ENCODE measurements at places on chromosomes 2 and 18. TPM values are rescaled to one million over a fixed set of nuclear protein-coding genes. Genes with fewer than 3 reads are reported as not detected.
A peak's percentile ranks its signal among the peaks of the same experiment; 100 is the strongest.

DNA sequence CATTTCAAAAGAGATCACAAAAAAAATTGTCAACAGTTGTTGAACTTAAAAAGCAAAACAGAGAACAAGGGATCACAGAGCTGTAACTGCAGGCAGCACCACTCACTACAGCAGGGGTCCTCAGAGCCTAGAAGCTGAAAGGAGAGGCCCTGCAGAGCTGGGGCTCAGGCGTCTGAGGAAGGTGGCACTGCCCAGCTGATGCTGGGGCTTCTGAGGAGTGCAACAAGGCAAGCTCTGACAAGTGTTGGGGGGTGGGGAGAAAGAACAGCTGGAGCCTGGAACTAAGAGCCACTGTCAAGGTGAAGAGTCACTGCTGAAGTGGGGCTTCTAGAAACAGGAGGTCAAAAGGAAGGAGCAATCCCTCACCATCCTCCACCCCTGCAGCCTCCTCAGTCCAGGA, 46.2 kb downstream of the FTCDNL1 start:
- DNase-seq = no peak

DNA sequence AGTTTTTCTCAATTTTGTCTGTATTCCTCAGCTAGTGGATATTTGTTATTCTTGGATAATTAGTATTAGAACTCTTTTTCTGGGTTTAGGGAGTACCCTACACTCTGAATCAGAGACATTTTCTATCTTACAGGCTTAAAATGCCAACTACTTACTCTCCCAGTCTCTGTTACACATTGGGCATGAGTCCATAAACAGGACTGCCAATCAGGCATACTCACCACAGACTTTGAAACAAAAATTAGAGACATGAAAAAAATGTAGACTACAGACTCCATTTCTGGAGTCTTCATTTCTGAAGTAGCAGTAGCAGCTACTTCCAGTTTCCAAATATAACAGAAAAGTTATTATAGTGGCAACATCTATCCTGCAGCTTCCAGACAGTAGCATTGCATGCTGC, 279.7 kb downstream of the MBD5 start:
- DNase-seq = no peak

- no peak for DNase-seq
These were observed 81.1 kb upstream of the GLI2 start for GRCh38 chr2:120654381-120655134.

GRCh38 chr2:239015901-239016675, 168.2 kb downstream of the TWIST2 start:
- DNase-seq = no peak

GRCh38 chr2:3553946-3554345, 4.2 kb downstream of the RNASEH1 start:
- no peak for DNase-seq

Gene EDAR
- 1.0 TPM for total RNA-seq

Gene SIGLEC15
- total RNA-seq = 41.1 TPM

- DNase-seq = no peak
These were observed 157.4 kb upstream of the TWIST2 start for GRCh38 chr2:238690511-238690910.

- DNase-seq = peak; percentile 79
These were observed 183.0 kb downstream of the MREG start for GRCh38 chr2:215830304-215830703.

- DNase-seq = no peak
These were observed 110.8 kb upstream of the KCNJ3 start for GRCh38 chr2:154587739-154588138.

GRCh38 chr2:43285987-43286386, 59.6 kb upstream of the ZFP36L2 start:
- DNase-seq = no peak

Gene ST6GAL2
- 4.5 TPM for total RNA-seq

Gene KRTCAP3
- 8.1 TPM for total RNA-seq

Gene C2orf92
- total RNA-seq = 0.96 TPM

DNA sequence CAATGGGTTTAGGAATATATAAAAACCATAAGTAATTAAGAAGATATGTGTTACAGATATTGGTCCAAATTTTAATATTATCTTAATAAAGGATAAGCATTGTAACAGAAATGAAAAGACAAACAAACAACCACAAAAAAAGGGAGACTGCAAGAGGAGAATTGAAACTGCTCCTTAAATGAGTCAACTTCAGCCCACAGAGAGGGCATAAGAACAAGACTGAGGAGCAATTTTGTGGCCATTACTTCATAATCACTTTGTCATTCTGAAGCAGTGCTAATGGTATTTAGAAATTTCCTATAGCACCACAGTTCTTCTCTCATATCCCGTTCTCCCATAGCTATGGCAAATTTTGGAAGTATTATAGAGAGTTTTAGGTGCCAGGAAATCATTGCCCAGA, 193.2 kb upstream of the HNMT start:
- no peak for DNase-seq

GRCh38 chr2:59761966-59762365, 791.5 kb downstream of the BCL11A start:
- DNase-seq = no peak

GRCh38 chr2:229426464-229426863, 155.4 kb upstream of the PID1 start:
- no peak for DNase-seq

- DNase-seq = no peak
These were observed 384.7 kb upstream of the ACVR2A start for GRCh38 chr2:147460155-147460554.

DNA sequence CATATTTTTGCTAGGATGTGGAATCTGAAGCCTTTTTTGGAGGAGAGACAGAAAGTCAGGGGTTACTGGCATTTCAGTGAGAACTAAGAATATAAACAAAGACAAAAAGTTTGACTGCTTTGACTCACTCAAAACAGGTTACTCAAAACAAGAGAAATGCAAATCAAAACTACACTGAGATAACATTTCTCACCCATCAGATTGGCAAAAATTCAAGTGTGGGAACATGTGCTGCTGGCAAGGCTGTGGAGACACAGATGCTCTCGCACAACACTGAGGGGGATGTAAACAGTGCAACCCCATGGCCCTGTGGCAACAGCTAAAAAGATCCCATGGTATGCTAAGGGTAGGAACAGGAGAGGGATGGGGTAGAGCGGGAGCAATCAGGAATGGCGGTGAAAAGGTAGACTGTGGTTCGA, 86.6 kb downstream of the DTNB start:
- no peak for DNase-seq

DNA sequence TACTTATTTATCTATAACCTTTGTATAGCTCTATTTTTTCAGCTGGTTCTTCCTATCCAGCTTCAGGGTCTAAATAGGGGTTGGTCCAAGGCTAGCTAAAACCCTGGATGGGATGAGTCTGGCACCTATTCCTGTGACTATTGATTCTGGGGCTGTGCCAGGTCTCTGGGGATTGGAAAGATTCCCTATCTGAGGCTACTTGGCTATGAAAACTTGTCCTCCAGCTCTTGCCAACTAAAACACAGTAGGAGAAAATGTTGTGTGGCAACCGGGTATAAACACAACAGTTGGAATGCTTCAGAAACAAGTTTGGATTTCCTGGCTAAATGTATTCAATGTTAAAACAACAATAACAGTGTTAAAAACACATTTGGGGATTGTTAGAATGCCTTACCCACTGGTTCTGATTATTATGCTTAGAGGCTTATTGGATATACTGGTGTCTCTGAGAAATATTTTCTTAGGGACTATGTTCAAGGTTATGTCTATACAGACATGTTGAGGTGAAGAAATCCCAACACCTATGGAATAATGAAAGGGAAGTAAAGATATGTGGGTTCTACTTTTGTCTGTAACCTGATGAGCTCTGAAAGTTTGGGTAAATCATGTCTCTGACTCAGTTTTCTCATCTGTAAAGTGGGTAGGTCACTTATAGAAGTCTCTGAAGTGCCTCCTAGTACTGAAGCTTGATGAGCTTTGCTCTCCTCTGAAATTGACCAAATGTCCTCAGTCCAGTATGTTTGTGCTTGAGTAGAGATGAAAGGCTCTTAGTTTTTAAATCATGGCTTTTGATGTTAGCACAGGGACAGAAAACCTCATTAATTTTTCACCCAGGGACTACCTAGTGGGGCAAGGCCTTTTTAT, 460.7 kb downstream of the MTX2 start:
- no peak for DNase-seq

Gene CHN1
- 19.3 TPM for total RNA-seq

Gene C2orf80
- not detected for total RNA-seq

GRCh38 chr2:71930049-71930681, 217.5 kb downstream of the CYP26B1 start:
- DNase-seq = no peak

Gene ACMSD
- total RNA-seq = not detected

- no peak for DNase-seq
These were observed 17.3 kb upstream of the TTR start for GRCh38 chr18:31574359-31574758.

DNA sequence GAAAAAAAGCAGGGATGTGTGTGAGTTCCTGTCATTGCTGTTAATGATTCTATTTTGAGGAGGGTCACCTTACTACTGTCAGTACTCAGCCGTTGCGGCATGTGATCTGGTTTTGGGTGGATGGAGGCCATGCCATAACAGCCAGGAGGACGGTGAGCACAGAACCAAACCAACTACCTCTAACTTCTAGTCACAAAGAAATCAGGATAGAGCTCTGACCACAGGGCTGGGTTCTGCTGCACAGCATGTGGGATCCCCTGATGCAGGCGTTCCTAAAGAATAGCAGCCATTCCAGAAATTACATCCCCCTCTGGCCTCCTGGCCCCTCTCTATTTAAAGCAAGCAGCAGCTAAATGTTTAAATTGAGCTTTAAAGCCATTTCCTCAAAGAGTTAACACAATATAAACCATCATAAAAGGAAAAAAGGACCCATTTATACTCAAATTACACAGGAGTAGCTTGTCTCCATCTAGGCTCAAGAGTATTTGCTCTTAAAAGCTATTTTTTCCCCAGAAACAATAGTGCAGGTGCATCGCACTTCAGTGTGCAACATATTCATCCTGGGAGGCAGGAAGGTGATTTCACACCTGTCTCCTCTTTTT, 786.4 kb downstream of the RNF144A start:
- DNase-seq = no peak

GRCh38 chr2:42909966-42910365, 117.6 kb upstream of the HAAO start:
- no peak for DNase-seq

DNA sequence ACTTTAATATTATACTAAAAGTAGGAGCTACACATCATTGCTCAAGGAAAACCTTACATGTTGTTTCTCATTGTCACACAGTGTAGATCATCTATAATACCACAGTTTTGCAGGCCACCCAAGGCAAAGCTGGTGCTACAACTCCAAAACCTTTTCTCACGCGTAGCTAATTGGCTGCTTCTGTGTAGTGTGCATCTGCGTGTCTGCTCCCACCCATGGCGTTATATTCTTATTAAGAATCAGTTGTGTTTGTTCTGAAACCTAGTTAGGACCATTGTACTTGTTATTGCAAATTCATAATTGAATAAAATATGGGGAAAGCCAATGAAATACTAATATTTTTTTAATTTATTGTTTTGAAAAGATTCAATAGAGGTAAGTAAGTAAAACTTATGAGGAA, 83.9 kb downstream of the RBM43 start:
- DNase-seq = no peak

DNA sequence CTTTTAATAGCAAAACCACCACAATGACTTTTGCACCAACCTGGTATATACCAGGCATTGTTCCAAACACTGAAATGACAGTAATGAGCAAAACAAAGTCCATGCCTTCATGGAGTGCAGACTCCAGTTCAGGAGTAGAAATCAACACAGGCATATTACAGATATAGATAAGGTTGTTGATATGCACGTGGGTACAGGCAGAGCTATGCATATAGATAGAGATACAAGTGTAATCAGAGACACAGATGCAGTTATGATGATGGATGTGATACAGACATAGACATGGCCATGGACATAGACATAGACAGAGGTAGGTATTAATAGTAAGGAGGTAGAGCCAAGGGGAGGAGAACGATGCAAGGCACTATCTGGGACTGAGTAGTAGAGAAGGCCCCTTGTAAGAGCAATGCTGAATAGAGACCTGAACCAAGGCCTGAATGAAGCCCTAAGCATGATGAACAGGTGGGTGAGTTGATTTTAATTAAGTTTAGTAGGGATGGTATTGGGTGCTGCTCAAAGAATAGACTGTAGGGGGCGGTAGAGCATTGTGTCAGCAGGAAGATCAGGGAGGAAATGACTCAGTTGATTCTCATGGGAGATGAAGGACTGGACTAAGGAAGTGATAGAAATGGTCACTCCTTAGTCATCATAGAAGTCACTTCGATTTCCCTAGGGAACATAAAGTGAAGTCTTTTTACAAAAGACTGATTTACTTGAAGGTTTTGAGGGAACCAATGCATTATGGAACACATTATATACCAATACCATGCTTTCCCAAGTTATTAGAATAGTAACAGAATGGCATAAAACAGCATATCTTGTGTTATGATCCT, 39.4 kb downstream of the CMPK2 start:
- peak; percentile 60 for DNase-seq

DNA sequence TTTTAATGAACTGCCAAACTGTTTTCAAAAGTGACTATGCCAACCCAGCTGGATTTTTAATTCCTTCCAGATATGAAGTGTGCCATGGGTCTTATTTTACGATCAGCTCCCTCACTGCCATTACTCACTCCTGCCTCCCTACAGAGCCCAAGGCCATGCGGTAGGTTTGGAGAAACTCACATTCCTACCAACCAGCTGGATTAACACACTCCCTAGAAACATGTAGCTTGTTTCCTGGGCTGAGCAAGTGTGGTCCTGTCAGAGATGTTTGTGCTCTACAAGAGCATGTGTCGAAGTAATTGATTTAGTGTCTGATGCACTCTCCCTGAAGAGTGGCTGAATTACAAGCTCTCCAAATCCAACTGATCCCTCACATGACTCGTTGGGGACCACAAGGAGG, 82.5 kb downstream of the SPP2 start:
- DNase-seq = no peak

Gene SOCS6
- total RNA-seq = 24.5 TPM

DNA sequence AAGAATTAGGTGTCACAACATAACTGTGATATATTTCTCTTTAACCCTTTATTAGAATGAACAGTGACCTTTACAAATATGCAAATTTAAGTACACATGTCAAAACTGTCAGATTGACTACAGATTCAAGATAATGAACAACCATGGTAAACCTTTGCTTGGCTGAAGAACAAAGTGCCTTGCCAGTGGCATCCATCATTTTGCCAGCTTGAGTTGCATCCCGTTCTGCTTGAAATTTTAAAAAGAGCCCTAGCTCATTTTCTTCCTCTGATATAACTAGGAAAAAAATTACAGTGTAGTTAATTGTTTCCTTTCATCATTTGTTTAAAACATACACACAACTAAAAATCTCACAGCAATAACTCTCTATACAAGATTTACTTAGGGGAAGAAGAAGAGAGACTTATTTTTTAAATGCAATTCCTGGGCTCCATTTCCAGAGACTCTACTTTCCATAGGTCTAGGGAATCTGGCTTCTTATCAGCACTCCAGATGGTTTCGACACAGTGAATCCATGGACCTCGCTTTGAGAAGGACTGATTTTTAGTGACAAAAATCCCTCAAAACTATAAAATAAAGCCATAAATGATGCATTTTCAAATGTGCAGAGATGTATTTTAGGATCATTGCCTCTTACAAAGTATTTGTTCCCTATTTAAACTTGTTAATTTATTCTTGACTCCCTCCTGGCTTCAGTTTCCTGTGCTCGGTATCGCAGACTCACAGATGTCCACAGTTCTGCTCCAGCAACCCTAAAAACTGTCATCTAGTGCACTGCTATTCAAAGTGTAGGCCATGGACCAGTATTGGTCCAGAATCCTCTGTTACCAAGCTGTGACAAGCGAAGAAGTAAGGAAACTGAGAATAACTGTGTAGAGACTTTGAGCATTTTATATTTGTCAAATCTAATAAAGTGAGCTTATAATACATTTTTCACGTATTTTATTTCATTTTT, 50.1 kb downstream of the ICA1L start:
- DNase-seq = no peak

GRCh38 chr2:29314816-29315571, 199.8 kb downstream of the CLIP4 start:
- DNase-seq = no peak

Measured in kidney epithelial cell (primary cell).